ENCODE measurements at places on chromosomes 7 and 10.
A peak's percentile ranks its signal among the peaks of the same experiment; 100 is the strongest.

GRCh38 chr7:83936056-83936708 is 258.4 kb downstream of the SEMA3A start:
- peak; percentile 75 for DNase-seq

- peak; percentile 88 for DNase-seq
Measured at GRCh38 chr7:130273081-130273932, 6.6 kb downstream of the CPA2 start.

DNA sequence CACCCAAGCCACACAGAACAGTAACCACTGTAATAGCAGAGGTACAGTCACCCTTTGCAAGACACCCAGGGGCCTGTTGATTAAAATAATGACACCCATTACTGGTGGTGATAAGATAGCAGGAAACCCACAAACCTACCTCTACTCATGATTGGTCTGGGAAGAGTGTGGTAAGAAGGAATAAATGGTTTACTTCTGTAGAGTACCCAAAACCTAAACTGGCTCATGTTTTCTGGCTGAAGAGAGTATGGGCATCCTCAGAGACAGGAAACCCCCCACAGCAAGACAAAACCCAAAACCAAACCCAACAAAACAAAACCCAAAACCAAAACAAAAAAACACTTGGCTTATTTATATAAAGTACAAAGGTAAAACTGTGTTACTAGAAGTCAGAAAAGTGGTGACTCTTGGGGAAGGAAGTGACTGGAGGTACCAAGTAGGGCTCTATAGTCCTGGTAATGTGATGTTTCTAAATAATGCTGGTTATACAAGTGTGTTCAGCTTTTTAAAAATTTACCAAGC is 15.5 kb upstream of the DNAJB12 start:
- no peak for DNase-seq

GRCh38 chr7:152677808-152678670 is 2.1 kb upstream of the XRCC2 start:
- DNase-seq = no peak

GRCh38 chr7:37382546-37383088 is 66.0 kb downstream of the ELMO1 start:
- DNase-seq = no peak

GRCh38 chr10:93471110-93471651 is 11.0 kb downstream of the MYOF start:
- peak; percentile 98 for DNase-seq

DNA sequence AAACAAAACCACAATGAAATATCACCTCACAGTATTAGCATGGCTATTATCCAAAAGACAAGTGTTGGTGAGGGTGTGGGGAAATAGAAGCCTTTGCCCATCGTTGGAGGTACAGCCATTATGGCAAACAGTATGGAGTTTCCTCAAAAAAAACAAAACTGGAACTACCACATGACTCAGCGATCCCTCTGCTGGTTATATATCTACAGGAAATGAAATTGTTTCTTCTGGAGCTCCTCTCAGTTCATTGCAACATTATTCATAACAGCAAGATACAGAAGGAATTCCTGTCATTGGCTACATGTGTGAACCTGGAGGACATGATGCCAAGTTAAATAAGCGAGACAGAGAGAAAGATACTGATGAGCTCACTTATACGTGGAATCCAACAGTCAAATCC is 2.4 kb upstream of the UBE3C start:
- peak; percentile 68 for DNase-seq

GRCh38 chr10:86765548-86765947 is 9.1 kb downstream of the BMPR1A start:
- no peak for DNase-seq

DNA sequence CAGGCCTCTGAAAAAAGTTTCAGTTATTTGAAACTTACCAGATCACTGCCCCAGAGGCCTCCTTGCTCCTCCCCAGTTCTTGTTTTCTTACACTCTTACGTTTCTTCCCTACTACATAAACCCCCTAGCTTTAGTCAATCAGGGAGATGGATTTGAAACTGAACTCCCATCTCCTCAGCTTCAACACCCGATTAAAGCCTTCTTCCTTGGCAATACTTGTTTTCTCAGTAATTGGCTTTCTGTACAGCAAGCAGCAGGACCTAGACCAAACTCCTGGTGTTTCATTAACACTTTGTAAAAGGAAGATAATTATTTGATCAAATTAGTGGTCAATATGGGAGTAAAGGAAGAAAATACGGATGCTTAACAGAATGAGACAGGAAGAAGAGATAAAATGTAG is 870.4 kb downstream of the PCDH15 start:
- DNase-seq = no peak

- no peak for DNase-seq
Measured at GRCh38 chr7:82789883-82790609, 346.5 kb upstream of the CACNA2D1 start.

DNA sequence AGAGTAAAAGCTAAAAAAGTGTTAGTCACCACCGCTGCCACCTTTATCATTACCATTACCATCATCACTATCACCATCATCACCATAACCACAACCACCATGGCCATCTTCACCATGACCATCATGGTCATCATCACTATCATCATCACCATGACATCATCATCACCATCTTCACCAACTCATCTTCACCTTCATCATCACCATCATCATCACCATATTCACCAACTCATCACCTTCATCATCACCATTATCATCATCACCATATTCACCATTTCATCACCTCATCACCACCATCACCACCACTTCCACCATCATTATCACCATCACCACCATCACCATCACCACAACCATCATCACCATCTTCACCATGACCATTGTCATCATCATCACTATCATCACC is 46.5 kb upstream of the PDGFA start:
- DNase-seq = no peak

GRCh38 chr10:44949915-44950314 is 9.7 kb upstream of the RASSF4 start:
- no peak for DNase-seq

DNA sequence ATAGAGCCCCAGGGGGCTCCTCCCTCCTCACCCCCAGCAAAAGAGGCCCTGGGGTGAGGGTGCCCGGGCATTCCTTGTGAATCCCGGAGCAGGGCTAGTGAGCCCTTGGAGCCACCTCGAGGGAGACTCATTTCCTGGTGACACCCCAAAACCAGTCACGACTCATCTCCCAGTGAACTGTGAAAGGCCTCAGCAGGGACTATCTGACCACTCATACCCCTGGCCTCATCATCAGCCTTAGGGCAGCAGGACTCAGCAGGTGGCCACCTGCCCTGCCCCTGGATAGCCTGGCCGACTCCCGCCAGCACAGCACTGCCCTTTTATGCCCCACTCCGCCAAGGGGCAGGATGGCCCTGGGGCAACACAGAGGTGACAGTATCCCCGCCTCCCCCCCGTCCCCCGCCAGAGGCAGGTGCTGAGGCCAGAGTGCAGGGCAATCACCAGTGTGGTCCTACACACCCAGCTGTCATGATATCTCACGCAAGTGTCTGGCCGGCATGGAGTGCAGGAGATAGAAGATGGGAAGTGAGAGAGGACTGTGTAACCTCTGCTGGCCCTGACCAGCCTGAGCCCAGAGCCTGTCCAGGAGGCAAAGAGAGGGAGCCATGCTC is 3.2 kb downstream of the SNCG start:
- DNase-seq = no peak

DNA sequence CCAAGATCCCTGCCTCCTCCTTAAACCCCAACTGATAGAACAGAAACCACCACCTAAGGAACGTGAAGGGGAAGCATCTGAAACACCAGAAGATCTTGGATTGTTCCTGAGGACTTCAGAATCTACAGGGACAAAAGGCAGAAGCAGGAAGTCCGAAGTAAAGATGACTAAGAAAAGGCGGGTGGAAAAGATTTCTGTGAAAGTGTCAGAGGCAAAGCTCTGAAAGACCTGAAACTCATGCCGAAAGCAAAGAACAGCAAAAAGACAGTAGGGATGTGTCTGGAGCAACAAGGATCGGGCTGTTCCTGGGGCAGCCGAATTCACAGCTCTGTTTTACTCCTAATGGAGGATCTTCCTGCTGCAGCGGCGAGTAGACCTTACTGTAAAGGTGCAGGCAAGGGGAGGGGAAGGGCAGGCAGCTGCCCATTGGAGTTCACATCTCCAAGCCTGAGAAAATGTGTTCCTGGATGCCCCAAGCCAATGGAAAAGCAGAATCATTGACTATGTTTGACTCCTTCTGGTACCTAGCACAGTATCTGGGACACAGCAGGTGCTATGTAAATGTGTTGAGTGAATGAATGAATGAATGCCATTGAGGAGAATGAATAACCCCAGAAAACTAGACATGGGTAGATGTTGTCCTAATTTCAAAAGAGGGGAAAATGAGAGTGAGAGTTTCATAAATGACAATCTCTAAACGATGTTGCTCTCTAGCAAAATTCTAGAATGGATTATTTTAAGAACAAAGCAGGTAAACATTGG is 40.4 kb downstream of the PDIA4 start:
- DNase-seq = no peak

GRCh38 chr10:131638049-131638879 is 262.5 kb upstream of the PPP2R2D start:
- no peak for DNase-seq

DNA sequence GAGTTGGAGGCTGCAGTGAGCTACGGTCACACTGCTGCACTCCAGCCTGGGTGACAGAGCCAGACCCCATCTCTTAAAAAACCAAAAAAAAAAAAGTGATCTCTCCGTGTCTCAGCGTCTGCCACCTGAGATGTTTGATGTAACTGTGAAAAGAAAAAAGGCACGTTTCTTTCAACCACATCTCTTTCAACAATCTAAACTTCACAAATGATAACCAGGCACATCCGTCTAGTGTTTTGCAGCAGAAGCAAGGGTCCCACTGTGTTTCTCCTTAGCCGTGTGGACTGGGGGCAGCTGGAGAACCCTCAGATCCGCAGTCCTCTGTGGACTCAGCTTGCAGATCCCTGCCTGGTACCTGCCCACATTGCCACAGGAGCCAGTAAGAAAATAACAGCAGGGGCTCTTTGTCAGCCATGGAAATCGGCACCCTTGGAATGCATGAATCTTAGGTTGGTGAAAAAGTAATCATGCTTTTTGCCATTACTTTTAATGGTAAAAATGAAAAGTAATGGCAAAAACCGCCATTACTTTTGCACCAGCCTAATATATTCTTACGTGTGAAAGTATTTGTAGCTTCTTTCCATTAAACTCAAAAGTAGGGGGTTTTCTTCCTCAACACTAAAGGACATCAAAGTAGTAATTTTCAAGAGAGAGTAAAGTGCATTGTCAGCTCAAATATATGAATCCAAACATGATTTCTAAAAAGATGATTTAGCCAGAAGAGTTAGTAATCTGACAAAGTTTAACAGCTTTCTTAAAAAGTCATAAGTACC is 276.5 kb downstream of the CCDC3 start:
- DNase-seq = no peak

- DNase-seq = no peak
Measured at GRCh38 chr7:107660381-107661080, at the start of gene SLC26A4. Gene SLC26A4 (plus strand): TSS chr7:107660828. CDS start chr7:107661642, 814 bp downstream.

DNA sequence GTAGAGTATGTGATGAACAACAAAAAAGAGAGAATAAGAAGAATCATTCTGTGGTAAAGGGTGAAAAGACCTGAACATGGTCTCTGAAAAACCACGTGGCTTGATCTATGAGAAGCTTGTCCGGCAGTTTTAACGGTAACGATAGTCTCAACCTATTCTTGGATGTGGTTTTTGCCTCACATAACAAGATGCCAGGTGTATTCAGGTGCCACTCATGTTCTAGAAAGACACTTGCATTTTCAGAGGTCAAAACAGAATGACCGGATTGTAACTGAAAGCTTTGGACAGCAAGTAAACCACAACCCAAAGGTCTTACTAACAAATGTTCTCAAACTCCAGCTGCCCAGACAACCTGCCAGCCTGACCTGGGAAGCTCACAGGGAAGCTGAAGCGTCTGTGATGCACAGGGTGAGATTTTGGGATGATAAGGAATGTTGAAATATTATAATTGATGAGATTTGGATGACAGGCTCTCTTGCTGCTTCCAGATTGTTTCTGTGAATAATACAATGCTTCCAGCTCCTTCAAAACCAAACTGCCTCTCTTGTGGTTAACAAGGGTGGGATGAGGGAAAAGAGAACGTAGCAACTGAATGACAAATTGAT is 137.4 kb upstream of the GRB10 start:
- DNase-seq = no peak

- no peak for DNase-seq
Measured at GRCh38 chr7:138630059-138630610, 71.0 kb downstream of the SVOPL start.

- peak; percentile 35 for DNase-seq
Measured at GRCh38 chr7:117072620-117073118, 119.4 kb downstream of the ST7 start.

DNA sequence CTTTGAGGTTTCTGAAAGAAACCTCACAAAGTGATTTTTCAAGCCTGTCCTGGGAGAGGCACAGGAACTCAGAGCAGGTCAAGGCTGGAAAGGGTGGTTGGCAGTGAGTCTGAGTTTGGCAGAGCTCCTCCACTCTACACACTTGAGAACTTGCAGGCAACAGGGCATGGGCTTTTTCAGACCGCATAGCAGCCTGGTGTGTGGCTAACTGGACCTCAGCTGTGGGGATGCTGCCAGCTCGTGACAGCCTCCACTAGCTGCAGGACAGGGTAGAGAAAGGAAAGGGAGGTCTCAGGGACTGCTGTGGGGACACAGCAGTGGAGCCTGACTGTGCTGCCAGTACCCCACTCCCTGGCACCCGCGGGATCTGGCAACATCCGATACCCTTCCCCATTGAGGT is 2.6 kb downstream of the CDHR1 start:
- DNase-seq = no peak

GRCh38 chr10:124233546-124234138 is 140.2 kb upstream of the CHST15 start:
- DNase-seq = no peak

DNA sequence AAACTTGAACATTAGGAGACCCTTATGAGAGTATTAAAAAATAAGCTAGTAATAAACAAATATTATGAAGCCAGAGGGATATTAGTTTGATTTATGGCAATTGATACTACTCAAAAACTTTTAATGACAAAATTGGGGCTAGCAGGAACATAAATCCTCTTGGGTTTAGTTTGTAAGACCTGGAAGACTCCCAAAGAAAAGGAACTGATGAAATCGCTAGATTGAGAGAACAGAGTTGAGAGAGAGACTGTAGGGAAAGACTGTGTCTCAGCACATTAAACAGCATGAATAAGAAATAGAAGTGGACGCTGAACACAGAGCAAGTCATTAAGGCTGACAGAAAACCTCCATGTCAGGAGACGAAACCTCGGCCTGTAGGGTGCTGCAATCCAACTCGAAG is 56.4 kb downstream of the ICA1 start:
- no peak for DNase-seq

DNA sequence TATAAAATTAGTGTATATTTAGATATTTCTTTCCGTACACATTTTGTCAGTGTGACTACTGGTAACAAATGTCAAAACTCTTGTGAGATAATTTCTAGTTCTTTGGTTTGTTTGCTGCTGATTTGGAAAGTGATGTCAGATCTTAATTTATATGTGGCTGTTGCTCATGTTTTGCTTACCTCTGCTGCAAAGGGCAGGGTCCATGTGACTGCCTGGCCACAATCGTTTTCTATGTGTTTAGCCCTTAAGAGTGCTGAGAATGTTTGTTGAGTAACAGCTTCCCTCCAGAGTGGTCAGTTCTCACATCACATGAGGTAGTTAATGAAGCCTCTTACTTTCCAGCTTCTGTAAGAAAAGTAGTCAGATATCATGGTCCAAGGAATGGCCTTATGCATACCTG is 4.2 kb downstream of the NRBF2 start:
- peak; percentile 92 for DNase-seq

GRCh38 chr10:60942788-60943315 is 1.1 kb downstream of the RHOBTB1 start:
- DNase-seq = peak; percentile 92

- DNase-seq = no peak
Measured at GRCh38 chr7:148436571-148436970, 154.0 kb upstream of the C7orf33 start.

- DNase-seq = no peak
Measured at GRCh38 chr7:142836426-142836825, 18.4 kb upstream of the EPHB6 start.
